SK-N-DZ (cell line): ENCODE measurements at places on chromosomes 16 and 17.

- no peak for DNase-seq
Measured at GRCh38 chr17:39225308-39225958, at the start of gene STAC2. Gene STAC2, minus strand, starts transcription at chr17:39225945. Its CDS starts 443 bp downstream, at chr17:39225502.

GRCh38 chr17:66443166-66443565 is 140.8 kb downstream of the PRKCA start:
- DNase-seq, result no peak

DNA sequence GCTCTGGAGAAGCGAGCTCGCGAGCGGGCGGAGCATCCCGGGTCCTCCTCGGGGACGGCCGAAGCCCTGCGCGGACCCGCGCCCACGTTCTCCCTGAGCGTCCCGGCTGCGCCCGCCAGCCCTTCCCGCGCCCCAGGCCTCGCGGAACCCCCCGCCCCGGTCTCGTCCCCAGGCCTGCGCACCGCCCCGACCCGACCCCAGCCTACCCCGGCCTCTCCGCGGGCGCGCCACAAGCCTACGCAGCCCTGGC is 159 bp downstream of the USP36 start:
- DNase-seq, result no peak

GRCh38 chr16:65235339-65236177 is 113.7 kb upstream of the CDH11 start:
- DNase-seq, result no peak

- DNase-seq, result no peak
Measured at GRCh38 chr17:36919407-36919968, 17.8 kb upstream of the LHX1 start.

GRCh38 chr17:77140878-77141767 is at the start of gene SEC14L1:
Gene SEC14L1, plus strand, starts transcription at chr17:77140969. Its CDS starts 2,628 bp downstream, at chr17:77143597.
- DNase-seq, result peak; percentile 62

DNA sequence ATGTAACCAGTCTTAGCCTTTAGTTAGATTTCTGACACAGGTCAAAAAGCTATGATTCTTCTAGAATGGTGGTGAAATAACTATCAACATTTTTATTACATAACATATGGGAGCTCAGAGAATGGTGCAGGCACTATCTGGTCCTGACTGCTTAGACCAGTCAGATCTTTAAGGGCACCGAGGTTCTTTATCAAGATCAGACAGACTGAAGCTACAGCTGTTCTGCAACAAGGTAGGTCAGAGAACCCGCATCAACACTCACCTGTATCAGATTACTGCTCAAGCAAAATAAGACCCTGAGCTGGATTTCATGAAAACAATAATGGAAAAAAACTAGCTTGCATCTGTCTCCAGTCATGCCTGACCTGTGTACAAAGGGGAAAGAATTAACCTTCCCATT is 160.4 kb downstream of the KCNJ2 start:
- no peak for DNase-seq

DNA sequence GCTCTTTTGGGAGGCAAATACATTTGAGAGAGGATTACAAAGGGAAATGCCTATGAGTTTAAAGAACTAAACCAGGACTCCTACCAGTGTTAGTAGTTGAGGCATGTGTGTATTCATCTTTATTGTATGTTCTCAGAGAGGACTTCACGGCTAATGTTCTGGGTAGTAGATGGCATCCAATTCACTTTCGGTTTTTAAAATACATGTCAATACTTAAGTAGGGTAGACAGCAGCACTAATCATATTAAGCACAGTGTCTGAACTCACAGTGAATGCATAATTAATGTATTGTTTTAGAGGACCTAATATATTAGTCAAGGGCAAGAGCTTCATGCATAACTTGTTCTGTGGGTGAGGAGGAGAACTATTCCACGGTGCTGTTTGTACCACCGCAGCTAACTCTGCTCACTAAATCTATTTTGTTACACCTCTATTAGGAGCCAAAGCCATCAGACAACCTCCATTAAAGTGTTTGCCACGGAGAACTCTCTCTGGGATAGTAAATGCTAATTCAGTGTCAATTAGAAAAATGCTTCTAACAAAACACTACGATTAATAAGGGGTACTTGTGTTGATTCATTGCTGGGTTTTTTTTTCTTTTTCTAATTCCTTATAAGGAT is 56.3 kb downstream of the COX10 start:
- DNase-seq, result no peak

GRCh38 chr17:45155029-45155428 is 6.6 kb upstream of the HEXIM2 start:
- no peak for DNase-seq

- DNase-seq, result no peak
Measured at GRCh38 chr17:21001813-21002221, 41.0 kb downstream of the USP22 start.

- no peak for DNase-seq
Measured at GRCh38 chr17:81720267-81721071, 8.4 kb downstream of the SLC25A10 start.

- DNase-seq, result peak; percentile 56
Measured at GRCh38 chr16:73365016-73365551, 317.2 kb upstream of the ZFHX3 start.

- peak; percentile 45 for DNase-seq
Measured at GRCh38 chr17:700504-701094, 14.0 kb downstream of the VPS53 start.

- DNase-seq, result no peak
Measured at GRCh38 chr16:87490096-87490798, 2.6 kb downstream of the ZCCHC14 start.

DNA sequence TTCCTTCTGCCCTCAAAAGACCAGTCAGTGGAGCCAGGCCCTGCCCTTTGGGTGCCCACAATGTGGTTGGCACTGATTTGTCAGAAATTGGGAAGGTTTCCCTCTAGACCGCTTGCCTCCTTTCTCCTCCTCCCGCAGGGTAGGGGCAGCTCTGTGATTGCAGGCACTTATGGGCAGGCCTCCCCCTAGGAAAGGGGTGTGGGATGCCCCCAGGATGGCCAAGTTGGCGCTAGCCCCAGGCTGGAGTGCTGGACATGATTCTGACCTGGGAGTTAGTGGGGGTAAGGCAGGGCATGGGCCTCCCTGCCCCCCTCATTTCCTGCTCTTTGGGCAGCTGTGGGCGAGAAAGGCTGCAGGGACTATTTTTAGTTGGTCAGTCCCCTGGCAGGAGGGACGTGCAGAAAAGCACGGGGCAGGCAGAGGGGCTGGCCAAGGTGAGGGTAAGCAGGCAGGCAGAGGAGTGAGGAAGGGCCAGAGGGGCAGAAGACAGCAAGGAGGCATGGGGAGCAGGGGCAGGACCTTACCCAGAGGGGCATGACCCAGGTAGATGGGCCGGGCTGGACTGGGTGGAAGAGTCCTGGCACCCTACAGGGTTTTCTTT is 3.3 kb downstream of the RARA start:
- DNase-seq, result no peak

GRCh38 chr16:50902457-50902856 is 160.6 kb downstream of the CYLD start:
- DNase-seq, result no peak

- DNase-seq, result no peak
Measured at GRCh38 chr16:84047206-84047605, 4.6 kb upstream of the SLC38A8 start.

DNA sequence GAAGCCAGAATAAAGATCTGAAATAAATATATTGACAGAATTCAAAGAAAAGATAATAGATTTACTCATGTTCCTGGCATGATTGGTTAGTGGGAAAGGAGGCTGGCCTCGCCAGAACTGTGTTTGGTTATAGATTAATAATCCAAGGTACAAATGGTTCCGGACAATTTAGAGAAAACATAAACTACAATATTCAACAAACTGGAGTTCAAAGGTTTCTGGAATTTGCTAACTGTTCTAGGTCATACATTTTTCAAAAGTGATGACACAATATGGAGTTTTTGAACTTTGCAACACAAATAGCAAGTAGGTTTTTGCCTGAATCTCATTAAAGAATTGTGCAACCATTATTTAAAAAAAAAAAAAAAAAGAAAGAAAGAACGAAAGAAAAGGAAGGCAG is 251.7 kb upstream of the SALL1 start:
- DNase-seq, result no peak

DNA sequence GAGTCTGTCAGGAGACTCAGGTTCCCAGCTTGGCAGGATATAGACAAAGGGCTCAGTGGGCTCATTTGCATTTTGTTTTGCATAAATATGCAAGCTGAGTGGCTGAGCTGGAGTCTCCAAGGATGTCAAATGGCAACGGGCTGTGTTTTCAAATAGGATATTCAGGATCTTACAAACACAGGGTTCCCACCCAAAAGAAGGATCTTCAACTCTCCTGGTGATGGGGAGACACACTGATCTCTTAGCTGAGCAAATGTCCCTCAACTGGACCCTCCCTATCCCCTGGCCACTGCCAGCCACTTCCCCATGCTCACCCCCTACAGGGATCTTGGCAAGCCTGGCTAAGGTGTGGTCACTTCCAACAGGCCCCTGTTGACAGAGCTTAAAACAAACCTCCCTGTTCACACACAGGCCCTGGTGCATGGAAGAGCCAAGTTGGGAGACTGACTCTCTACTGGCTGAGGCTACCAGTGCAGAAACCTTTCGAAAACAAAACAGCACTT is 61.6 kb downstream of the SOX9 start:
- DNase-seq, result no peak

GRCh38 chr16:64507240-64508024 is 614.4 kb downstream of the CDH11 start:
- peak; percentile 86 for DNase-seq

DNA sequence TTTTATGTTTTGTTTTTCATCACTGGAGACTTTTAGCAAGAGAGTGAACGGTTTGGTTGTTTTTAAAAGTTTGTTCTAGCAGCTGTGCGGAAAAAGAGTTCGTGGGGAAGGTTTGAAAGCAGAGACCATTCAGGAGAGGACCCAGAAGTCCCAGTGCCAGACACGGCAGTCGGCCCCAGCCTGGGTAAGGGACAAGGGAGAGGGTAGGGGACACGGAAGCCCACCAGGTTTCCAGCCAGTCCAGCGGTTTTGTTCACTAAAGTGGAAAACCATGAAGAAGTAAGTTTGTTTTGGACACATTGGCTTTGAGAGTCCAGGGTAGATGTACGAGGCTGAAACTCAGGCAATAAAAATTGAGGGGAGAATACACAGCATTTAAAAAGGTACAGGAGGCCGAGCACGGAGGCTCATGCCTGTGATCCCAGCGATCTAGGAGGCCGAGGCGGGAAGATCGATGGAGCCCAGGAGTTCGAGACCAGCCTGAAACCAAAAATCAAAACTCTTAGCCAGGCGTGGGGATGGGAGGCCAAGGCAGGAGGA is 56.8 kb upstream of the RPH3AL start:
- no peak for DNase-seq

DNA sequence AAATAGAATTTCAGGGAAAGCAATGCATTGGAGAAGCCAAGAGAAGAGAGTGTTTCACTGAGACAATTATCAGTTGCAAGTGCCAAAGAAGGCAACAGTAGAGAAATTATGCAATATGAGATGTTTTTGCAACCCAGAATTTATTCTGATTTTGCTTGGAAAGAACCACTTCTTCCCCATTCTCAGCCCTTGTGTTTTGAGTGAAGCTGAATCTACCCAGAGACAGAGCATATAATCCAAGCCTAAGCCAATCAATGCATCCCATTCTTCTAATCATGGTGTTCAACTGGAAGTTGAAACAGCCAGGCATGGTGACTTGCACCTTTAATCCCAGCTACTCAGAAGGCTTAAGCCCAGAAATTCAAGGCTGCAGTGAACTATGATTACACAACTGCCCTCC is 6.9 kb upstream of the SCNN1G start:
- no peak for DNase-seq

DNA sequence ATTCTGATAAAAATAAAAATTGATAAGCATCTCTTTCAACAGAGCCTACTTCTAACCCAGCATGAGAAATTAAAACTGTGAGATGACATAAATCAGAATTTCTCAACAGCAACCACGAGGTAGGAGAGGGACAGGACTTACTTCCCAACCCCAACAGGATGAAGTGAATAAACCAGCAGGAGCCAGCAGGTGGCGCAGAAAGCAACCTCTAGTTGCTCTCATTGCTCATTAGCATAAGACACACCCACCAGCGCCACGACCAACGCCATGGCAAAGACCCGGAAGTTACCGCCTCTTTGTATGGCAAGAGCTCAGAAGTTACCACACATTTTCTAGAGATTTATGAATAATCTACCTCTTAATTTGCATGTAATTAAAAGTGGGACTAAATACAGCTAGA is 189.4 kb upstream of the CDH8 start:
- peak; percentile 34 for DNase-seq
